ENCODE measurements at places on chromosomes 7 and 10.
A peak's percentile ranks its signal among the peaks of the same experiment; 100 is the strongest.

GRCh38 chr7:17781491-17782215 is 158.6 kb downstream of the SNX13 start:
- DNase-seq = no peak

DNA sequence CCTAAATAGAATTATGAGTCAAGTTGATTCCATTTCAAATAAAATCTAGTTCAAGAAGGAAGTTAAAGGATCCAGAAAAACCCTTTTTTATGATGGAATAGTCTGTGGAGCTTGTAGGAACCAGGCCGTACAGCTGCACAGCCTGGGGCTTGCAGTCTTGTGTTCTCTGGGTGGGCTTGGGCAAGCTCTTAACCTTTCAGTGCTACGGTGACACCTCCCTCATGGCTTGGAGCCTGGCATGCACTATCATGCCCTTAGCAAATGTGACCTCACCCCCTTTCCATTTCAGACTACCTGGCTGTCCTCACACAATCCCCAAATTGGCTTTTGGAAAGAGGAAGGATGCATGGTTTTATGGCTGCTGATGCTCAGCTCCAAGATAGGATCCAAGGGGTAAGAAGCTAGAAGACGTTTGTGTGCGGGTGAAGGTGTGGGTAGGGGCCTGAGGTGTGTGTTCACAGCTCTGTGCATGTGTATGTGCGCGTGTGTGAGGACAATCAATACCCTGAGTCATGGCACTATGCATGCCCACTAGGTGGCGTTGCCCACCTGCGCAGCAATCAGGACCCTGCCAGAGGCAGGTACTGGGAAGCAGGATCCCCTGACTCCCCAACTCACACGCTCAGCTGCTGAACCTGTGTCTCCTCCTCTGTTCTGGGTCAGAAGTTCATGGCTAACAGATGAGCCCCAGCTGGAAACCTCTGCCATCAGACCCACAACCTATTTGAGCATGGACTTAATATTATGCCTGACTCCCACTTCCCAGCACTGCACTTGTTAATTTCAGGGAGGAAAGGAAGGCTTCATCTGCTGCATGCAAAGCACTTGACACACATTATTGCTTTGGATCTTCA is 113.4 kb downstream of the PTPN20 start:
- DNase-seq = peak; percentile 54

GRCh38 chr10:71754562-71754961 is 18.8 kb downstream of the VSIR start:
- DNase-seq = no peak

DNA sequence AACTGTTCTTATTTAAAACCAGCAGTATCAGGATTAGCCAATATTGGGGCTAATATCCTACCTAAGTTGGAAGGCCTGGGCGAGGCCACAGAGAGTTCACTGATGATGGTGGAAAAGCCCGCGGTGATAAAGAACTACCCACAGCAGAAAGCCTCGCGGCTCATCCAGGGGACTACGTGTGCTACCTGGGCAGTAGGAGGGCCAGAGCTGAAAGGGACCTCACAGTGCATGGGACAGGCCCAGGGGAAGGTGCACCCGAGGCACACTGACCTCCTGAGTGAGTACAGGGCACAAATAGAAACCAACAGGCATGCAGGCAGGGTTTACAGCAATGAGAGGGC is 1.4 kb downstream of the WDR86 start:
- no peak for DNase-seq

- DNase-seq = no peak
Observed at GRCh38 chr7:46015107-46015868, 94.2 kb upstream of the IGFBP3 start.

- DNase-seq = no peak
Observed at GRCh38 chr7:17474724-17475344, 176.4 kb downstream of the AHR start.

- DNase-seq = peak; percentile 7
Observed at GRCh38 chr7:24572393-24572996, 757 bp upstream of the PALS2 start.

Measured in stimulated activated CD8-positive, alpha-beta memory T cell treated with anti-CD3 and anti-CD28 coated beads, Interleukin-4, amount 100 ng/mL, for 24 hours (primary cell).